ENCODE measurements at places on chromosomes 3 and 15. TPM values are rescaled to one million over a fixed set of nuclear protein-coding genes. Genes with fewer than 3 reads are reported as not detected.

Gene PRSS50
- not detected for total RNA-seq

Gene ASB14
- total RNA-seq: under 0.01 TPM

Gene TRAT1
- not detected for total RNA-seq

Gene PLCD1
- total RNA-seq: 4.1 TPM

Gene OSTN
- total RNA-seq: 15.1 TPM

DNA sequence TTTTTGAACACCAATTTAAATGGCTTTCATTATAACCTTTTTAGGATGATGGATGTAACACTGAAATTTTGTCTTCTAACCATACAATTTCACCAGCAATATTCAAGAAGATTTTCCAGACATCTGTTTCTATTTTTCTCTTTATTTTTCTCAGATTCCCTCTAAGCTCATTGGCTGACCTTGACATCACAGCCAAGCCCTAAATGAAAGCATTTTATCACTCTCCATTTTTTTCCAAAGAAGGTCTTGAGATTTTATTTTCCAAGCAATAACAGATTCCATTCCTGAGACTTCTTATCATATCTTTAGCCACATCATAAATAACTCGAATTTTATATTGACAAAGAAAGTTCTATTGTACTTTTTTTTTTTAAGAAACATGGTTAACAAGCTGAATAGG is 392.6 kb upstream of the THBS1 start:
- no peak for DNase-seq

DNA sequence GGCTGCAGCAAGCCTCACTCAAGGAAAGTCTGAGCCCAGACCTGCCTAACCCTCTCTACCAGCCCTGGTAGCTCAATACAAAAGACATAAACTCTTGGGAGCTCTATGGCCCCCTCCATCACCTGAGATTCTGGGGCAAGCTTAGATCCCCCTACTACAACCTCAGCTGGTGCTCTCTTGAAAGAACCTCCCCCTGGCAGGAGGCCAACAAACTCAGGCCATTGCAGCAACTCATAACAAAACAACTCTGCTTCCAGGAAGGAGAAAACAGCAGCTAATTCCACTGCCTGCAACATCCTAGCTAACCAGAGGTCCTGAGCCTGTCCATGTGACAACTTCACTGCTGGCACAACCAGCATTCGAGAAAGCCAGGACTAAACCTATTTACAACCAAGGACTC is 169.2 kb downstream of the ROBO1 start:
- DNase-seq: no peak

DNA sequence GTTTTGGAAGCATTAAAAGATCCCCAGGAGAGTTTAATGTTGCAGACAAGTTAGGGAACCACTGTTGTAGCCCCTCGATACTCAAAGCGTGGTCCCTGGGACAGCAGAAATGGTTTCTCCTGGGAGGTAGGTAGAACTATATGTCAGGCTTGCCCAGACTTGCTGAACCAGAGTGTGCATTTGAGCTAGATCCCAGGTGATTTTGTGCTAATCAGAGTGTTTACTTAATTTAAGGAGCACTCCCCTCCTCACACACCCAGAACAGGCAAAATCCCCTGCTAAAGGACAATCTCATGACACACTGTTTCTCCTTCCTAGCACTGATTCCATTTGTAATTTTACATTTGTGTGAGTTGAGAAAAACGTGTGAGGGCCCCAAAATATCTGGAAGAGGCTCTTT is 24.3 kb downstream of the LMCD1 start:
- no peak for DNase-seq

GRCh38 chr15:62164396-62165103 is 535 bp downstream of the C2CD4B start:
- DNase-seq: no peak

- DNase-seq: no peak
Measured at GRCh38 chr3:88235102-88235501, 85.3 kb downstream of the C3orf38 start.

- DNase-seq: no peak
Measured at GRCh38 chr3:47202542-47202941, 38.6 kb upstream of the SETD2 start.

GRCh38 chr3:48709051-48709461 is 8.0 kb downstream of the IP6K2 start:
- no peak for DNase-seq

DNA sequence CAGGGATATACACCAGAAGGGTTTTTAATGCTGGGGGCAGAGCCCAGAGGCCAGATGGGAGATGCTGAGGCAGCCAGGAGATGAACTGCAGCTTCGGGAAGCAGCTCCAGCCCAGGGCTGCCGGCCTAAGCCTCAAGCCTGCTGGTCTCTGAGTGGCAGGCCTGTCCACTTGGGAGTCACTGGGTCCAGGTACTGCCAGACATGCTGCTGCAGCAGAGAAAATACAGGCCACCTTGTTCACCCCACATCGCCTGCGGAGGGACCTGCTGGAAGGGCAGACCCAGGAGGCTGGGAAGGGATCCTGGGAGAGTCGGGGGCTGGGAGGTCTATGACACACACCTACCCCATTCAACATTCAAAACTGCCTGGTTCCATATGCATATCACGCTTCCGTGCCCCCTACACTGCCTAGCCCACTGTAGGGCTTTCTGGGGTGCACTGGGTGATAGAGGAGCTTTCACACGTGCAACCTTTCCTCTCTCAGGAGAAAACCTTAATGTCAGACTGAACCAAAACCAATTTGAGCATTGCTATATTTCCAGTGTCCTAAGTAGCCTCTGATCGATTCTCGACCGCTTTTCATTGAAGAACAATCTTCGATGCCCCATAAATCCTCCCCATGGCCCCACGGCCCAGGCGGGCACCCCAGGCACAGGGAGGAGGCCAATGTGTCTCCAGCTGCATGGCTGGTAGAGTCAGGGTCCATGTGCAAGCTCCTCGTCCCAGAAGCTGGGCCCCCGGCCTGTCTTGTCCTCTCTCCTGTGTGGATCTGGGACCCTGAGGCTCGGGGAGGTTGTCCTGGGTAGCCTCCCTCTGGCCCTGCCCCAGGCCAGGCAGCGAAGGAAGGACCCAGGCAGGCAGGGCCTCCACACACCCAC is 147.4 kb downstream of the ATP10A start:
- DNase-seq: no peak

GRCh38 chr3:197800379-197800778 is 9.3 kb downstream of the LRCH3 start:
- DNase-seq: no peak

DNA sequence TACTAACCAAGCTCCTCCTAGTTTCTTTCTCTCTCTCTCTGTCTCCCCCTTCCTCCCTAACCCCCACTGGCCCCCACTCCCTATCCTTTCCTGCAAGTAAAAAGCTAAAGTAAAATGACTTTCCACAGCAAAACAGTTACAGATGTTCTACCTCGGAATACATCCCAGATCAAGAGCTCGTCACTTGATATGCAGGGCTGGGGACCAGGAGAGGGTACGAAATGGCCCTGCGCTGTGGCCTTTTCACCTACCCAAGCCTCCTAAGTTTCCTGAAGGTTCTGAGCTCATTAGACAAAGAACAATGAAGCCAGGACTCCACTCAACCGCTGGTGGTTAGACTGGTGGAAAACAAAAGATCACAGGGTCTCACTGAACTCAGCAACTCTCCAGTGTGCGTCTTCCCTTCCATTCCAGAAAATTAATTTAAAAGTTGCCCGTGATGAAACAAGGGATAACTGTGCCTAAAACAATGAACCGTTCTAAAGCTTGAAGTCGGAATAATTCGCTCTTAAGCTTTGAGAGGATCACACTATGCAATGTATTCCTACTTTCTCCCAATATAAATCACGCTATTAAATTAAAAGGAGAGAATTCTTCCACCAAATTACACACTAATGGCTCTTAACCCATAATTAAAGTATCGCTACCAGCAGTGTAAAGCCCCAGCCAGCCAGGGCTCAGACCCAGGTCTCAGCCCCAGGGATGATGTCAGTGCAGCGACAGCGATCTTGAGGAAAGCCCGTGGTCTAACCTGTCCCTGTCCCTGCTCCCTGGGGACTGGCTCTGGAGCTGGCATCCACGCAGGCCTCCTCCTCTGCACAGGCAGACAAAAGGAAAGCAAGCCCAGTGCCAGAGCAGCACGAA is 5.0 kb downstream of the VGLL4 start:
- no peak for DNase-seq

DNA sequence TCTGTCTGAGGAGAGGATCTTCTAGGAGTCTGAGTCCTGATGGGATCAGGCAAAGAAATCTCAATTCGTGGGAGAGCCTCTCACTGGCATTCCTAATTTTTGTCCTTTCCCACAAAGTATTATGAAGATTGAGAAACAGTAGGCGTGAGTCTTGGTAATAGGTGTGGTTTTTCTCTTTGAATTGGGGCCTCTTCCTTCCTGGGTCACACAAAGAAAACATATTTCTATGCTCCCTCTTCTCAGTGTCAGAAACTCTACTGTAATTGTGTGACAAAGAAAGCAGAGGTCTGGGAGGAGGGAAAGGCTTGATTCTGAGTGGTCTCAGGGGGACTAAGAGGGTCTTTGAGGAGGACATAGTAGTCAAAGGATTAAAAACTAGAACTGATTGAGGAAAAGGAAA is 6.0 kb downstream of the GABRR3 start:
- no peak for DNase-seq

DNA sequence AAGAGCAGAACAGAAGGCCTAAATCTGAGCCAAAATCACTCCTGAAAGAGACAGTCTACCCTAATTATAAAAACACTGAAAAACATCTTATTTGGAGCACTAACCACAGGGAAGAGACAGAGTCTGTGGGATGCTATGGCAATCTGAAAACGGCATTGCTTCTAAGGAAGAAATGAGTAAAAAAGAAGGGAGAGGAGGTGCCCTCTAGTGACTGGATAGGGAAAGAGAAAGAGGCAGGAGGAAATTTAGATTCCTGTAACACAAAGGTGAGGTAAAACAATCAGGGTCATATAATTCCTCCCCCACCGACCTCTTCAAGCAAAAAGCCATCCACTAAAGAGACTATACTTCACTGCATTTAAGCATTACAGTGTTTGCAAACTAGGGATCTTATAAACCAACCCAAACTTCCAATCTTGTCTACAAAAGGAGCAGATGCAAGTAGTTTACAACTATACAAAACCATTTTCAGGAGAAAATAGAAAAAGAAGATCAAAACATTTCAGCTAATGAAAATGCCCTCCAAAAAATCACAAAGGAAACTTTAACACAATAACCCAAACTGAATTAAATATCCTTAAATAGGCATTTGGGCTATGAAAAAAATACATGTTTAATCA is 32.6 kb downstream of the HACD2 start:
- DNase-seq: no peak

GRCh38 chr3:125213946-125214542 is 1.5 kb upstream of the SLC12A8 start:
- no peak for DNase-seq

- no peak for DNase-seq
Measured at GRCh38 chr3:182252802-182253201, 540.5 kb upstream of the ATP11B start.

All from frontal cortex (tissue), 4 donors.